ENCODE measurements at places on chromosomes 2 and 18. TPM values are rescaled to one million over a fixed set of nuclear protein-coding genes. Genes with fewer than 3 reads are reported as not detected.

GALNT5 gene
- total RNA-seq, result 17.1 TPM

FHOD3 gene
- 21.0 TPM for total RNA-seq

GPR39 gene
- total RNA-seq, result 6.1 TPM

GCG gene
- not detected for total RNA-seq

CHRND gene
- not detected for total RNA-seq

MTCL1 gene
- total RNA-seq, result 33.5 TPM

CABLES1 gene
- total RNA-seq, result 2.8 TPM

GLI2 gene
- not detected for total RNA-seq

RIT2 gene
- total RNA-seq, result not detected

RFX8 gene
- 0.82 TPM for total RNA-seq

SERPINB10 gene
- total RNA-seq, result not detected

LONRF2 gene
- total RNA-seq, result under 0.01 TPM

ACVR1C gene
- 0.83 TPM for total RNA-seq

LINC00305 gene
- not detected for total RNA-seq

DUSP19 gene
- total RNA-seq, result 1.2 TPM

RAB27B gene
- 1.8 TPM for total RNA-seq

INHA gene
- 2.0 TPM for total RNA-seq

KCNF1 gene
- total RNA-seq, result 0.54 TPM

SERPINB2 gene
- 15.9 TPM for total RNA-seq

MRPL33 gene
- total RNA-seq, result 40.2 TPM

TNS1 gene
- 20.0 TPM for total RNA-seq

CRACDL gene
- total RNA-seq, result 8.5 TPM

KLHL14 gene
- not detected for total RNA-seq

MLPH gene
- 2.8 TPM for total RNA-seq

CD226 gene
- 5.2 TPM for total RNA-seq

NMUR1 gene
- total RNA-seq, result not detected

MCFD2 gene
- total RNA-seq, result 77.7 TPM

SLC8A1 gene
- 27.5 TPM for total RNA-seq

WNT10A gene
- 0.53 TPM for total RNA-seq

PAPOLG gene
- total RNA-seq, result 11.3 TPM

GPR35 gene
- total RNA-seq, result 0.17 TPM

HOXD13 gene
- not detected for total RNA-seq

EDAR gene
- total RNA-seq, result 0.38 TPM

CYS1 gene
- 3.5 TPM for total RNA-seq

AOX1 gene
- 79.3 TPM for total RNA-seq

SPATA3 gene
- not detected for total RNA-seq

POTEJ gene
- not detected for total RNA-seq

C1GALT1C1L gene
- total RNA-seq, result 0.61 TPM

ING5 gene
- total RNA-seq, result 27.0 TPM

KLHL41 gene
- 0.17 TPM for total RNA-seq

FBXO48 gene
- total RNA-seq, result 1.6 TPM

ASXL2 gene
- 35.9 TPM for total RNA-seq

HOXD10 gene
- total RNA-seq, result not detected

LOXHD1 gene
- total RNA-seq, result not detected

ANKRD30BL gene
- not detected for total RNA-seq

DCDC2C gene
- not detected for total RNA-seq

TUBA4B gene
- total RNA-seq, result not detected

MAP3K19 gene
- total RNA-seq, result not detected

UGT1A4 gene
- total RNA-seq, result 0.83 TPM

CTNNA2 gene
- not detected for total RNA-seq

TET3 gene
- total RNA-seq, result 12.6 TPM

CRYBA2 gene
- not detected for total RNA-seq

PAIP2B gene
- 2.0 TPM for total RNA-seq

LYG2 gene
- not detected for total RNA-seq

CNTNAP5 gene
- not detected for total RNA-seq

DNAJC5G gene
- total RNA-seq, result not detected

MYL1 gene
- not detected for total RNA-seq

All from mammary epithelial cell (primary cell).